ENCODE measurements at places on chromosomes 1 and 21.

- no peak for DNase-seq
These were observed 70.5 kb upstream of the COL24A1 start for GRCh38 chr1:86227026-86227425.

DNA sequence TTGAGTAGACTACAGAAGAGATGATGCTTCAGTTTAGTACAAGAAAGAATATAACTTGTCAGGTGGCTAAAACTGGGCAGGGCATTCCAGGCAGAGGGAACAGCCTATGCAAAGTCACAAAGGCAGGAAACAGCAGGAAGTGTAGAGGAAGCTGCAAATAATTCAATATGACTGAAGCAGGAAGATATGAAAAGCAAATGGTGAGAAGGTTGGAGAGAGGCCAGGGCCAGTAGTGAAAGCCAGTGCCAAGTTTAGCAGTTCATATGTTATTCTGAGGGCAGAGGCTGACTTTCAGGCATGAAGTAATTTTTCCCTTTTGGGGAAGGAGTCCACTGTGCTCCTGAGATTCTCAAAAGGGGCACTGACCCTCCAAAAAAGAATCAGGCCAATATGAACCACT, 8.0 kb upstream of the YBX1 start:
- no peak for DNase-seq

DNA sequence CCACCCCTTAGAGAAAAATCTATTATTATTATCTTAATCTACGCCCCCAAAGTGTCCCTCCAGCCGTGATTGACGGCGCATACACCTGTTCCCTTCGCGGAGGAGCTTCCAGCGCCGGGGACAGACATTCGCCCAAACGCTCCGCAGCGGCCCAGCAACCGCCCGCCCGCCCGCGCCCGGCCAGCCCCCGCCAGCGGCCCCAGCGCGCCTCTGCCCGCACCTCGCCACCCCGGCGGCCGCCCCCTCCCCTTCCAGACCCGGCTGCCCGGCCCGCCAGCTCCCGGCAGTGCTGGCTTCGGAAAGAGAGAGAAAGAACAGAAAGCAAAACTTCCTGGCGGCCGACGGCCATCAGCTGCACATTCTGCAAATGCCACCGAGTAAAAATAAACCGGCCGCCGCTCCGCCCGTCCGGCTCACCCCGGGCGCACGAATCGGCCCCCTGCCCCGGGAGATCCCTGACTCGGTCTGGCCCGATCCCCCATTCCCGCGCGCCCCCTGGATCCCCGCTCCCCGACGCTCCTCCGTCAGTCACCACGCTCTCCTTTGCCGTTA, 1.6 kb downstream of the CASZ1 start:
- peak; percentile 60 for DNase-seq

GRCh38 chr1:70038025-70038424, 167.4 kb downstream of the LRRC40 start:
- no peak for DNase-seq

GRCh38 chr1:155301342-155301841, at the start of gene PKLR:
Gene PKLR (minus strand): TSS chr1:155301438. CDS start chr1:155301395, 43 bp downstream.
- DNase-seq, result no peak

- DNase-seq, result no peak
These were observed 88.7 kb upstream of the GRIK1 start for GRCh38 chr21:30028537-30028936.

DNA sequence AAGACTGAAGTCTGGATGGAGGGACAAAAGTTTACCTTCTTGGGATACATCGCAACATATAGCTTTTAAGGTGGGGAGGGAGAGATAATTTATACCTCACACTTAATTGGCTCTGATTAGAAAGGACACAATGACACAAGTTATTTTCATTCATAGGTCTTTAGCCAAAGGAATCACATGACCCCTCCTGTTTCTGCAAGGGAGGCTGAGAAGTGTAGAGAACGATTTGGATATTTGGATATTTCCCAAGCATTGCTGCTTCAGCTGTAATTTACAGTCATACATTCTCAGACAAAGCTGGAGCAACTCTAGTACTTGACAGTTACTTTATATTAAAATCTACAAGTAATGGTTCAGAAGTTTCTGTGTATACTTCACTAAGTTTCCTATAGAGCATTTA, 24.2 kb downstream of the DAP3 start:
- DNase-seq, result no peak

DNA sequence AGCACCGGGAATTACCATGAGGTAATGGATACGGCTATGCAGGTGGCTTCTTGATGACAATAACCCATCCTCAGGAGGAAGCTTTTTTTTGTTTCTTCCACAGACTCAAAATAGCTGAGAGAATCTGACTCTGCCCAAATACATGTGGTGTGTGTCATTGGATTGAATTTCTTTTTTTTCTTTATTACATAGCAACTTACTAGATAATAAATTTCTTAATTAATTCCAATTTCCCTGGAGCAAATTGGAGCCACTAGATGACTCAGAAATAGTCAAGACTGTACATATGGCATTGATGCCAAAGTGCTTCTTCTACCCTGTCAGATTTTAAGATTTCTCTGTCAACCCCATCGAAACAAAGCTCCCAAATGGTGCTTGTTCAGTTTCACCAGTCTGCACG, 42.7 kb downstream of the L1TD1 start:
- no peak for DNase-seq

DNA sequence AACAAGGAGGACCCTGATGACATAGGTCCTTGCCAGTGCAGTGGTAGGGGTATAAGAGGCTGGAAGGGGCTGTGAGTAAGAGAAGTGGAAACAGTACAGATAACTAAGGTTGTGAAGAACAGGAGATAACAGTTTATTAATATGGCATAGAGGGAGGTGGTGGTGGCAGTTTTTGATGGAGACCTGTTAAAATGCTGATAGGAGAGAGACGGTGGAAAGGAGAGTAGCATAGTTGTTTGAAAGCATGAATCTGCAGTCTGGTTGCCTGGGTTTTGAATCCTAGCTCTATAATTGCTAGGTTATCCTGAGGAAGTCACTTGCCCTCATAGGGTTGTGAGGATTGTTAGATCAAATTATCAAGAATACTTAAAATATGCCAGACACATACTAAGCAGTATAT, 19.4 kb downstream of the LRRC41 start:
- DNase-seq, result no peak

GRCh38 chr1:29756498-29756897, 520.2 kb downstream of the PTPRU start:
- DNase-seq, result no peak
